ENCODE measurements at places on chromosomes 3 and 15.
A peak's percentile ranks its signal among the peaks of the same experiment; 100 is the strongest.

DNA sequence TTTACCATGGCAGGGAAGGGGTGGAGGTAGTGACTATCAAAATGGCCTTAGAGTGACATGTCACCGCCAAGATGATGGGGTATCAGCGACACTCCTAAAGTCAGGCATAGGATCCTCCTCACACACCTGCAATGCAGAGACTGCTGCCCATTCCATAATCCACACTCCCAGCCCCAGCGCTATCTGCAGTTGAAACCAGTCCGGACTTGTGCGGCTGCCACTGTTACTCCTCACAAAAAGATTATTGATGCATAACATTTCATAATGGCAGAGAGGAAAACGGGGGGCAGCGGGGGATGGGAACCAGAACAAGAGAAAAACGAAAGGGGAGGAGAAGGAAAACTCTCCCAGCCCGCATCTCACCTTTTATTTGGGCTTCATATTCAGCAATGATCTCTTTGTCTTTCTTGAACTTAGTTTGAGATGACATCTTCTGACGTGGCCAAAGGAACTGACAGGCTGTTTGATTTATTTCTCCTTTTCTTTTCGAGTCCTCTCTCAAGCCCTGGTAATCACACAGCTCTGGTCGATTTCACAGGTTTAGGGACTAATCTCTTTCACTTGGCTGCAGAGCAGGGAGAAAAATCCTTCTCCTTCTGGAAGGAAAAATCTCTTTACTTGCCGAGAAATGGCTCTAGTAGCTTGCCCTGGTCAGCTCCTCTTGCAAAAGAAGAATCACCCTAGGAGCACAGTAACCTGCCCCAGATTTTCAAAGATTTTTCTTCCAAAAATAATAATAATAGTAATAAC lies 749 bp downstream of the SRGAP3 start:
- DNase-seq: no peak

- DNase-seq: no peak
Observed at GRCh38 chr3:53707222-53707621, 139.0 kb downstream of the CHDH start.

GRCh38 chr3:14861031-14861430 lies 42.3 kb downstream of the FGD5 start:
- DNase-seq: peak; percentile 20

DNA sequence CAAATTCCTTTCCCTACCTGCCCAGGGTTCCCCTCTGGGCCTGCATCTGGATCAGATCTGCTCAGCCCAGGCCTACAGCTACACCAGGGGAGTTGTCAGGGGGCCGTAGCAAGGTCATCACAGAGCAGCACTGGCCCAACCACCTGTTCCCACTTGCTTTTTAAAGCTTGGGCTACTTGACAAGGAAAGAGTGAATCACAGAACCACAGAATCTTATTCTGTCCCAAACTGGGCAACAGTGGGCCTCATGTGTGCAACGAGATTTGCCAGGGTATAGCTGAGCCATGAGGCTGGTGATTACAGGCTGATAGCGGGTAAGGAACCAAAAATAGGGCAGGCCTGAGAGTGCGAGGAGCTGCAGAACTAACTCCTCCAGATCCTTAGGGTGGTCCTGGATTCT lies 66.7 kb downstream of the MYLK start:
- no peak for DNase-seq

- no peak for DNase-seq
Observed at GRCh38 chr15:39602143-39602542, 21.3 kb downstream of the THBS1 start.

- no peak for DNase-seq
Observed at GRCh38 chr3:128077202-128077624, 25.0 kb downstream of the SEC61A1 start.

GRCh38 chr3:4475804-4476203 lies 8.7 kb upstream of the SUMF1 start:
- DNase-seq: no peak

DNA sequence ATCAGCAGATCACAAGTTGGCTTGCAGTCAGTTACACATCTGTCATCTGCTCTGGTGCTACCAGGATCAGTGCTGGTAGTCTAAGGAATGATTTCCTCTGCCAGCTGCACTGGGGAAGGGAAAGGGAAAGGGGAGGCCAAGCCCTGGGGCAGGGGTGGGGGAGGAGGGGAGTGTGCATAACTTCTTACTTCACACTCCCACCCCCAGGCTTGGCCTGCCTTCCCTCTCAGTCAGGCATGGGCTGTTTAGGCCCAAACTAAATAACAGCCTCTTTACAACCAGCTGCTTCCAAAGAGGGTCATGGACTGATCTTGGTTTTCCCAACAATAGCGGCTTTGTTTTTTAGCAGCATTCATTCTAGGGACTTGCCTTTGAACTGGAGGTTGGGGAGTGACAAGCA lies 86.1 kb upstream of the PSMD6 start:
- DNase-seq: no peak

GRCh38 chr3:50623840-50624474 lies 7.0 kb downstream of the MAPKAPK3 start:
- DNase-seq: no peak

- DNase-seq: no peak
Observed at GRCh38 chr3:173473237-173473636, 75.7 kb downstream of the NLGN1 start.

DNA sequence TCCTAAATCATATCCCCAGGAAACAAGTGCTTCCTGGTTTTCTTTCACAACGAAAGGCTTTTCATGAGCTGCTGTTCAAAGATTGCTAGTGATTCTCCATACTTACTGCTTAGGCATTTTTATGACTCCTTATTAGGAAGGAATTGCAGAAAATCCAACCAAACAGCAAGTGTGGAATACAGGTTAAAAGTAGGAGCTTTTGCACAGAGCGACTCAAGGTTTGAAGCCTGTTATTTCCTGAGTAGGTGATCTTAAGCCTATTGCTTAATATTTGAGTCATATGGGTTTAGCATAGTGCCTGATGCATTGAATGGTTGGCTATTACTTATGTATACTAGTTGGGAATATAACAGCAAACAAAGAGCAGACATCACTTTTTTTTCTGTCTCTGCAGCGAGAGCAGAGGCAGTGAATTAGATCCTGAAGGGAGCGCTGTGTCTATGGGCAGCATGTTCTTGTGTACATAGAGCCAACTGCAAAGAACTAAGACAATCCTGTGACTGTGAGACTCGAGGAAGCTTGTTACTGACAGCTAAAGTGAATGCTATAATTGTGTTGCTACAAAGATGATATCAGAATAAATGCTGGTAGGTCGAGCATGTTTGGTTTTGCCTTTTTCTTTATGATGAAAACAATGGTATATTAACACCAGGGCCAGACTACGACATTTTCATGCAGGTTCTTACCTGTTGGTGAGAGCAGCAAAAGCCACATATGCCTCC lies 6.3 kb downstream of the TM4SF1 start:
- no peak for DNase-seq

GRCh38 chr3:95265129-95265528 lies 1202.3 kb downstream of the NSUN3 start:
- DNase-seq: no peak

- DNase-seq: no peak
Observed at GRCh38 chr15:99845009-99845408, 111.8 kb upstream of the LYSMD4 start.

- no peak for DNase-seq
Observed at GRCh38 chr3:38205472-38205805, 40.1 kb downstream of the OXSR1 start.

DNA sequence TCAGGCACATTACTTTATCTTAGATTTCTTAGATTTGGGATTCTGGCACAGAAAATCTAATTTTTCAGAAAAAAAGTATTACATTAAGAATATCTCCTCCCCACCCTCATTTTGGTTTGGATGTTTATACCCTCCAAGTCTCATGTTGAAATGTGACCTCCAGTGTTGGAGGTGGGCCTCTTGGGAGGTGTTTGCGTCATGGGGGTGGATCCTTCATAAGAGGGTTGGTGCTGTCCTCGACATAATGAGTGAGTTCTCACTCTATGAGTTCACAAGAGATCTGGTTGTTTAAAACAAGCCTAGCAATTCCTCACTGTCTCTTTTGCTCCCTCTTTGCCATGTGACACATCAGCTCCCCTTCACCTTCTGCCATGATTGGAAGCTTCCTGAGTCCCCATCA lies 45.6 kb upstream of the WWTR1 start:
- DNase-seq: no peak

DNA sequence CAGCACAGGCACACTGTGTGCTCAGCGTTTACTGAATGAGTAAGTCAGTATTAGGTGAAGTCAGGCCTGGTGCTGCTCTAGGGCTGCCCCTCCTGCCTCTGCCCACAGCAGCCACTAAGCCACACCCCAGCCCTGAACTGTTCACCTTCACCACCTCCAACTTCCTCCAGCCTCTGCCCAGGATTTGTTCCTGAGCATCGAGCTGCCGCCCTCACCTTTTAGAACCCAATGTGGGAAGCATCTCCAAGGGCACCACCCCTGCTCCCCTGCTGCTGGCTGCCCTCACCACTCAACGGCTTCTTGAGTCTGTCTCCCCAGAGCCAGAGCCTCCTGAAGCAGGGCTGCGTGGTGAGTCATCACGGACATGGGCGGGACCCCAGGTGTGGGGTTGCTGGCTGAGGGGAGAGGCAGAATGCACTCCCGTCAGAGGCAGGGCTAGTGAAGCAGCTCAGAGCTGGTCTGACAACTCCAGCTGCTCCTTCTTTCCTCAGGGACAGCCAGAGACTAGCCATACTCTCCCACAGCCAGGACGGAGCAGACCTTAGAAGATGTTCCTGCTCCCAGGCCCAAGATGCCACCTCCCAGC lies 5.8 kb downstream of the HYAL2 start:
- DNase-seq: no peak

- no peak for DNase-seq
Observed at GRCh38 chr3:112635674-112636073, 5.3 kb downstream of the CCDC80 start.

DNA sequence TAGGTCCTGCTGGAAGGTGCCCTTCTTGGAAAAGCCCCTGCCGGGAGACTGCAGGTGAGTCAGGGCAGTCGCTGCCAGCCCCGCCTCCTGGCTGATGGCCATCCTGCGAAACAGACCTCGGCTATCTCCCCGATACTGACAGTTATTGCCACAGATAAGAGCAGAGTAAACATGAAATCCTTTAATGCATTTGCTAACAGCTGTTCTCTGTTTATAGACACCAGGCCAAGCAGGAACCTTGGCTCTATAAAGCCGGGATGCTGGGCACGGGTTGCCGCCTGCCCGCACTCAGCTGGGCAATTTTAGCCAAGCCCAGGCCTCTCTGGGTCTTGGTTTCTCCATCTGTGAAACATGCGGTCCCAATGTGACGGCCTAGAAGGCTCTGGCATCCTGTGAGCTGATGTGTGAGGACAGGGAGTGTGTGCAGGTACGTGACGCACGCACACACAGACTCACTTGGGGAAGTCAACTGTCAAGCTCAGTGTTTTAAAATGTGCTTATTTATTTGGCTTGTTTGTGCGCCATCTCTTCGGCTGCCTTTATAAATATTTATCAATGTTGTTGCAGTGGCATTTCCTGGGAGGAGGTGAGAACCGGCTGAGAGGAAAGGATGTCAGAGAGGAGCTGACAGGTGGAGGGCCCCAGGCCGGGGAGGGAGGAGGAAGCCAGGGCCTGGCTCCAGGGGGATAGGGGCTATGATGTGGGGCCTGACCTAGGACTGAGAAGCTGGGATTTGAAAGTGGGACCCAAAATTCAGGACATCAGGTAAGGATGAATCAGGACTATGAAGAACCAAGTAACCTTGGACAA lies 50.8 kb upstream of the PRR23E start:
- no peak for DNase-seq

DNA sequence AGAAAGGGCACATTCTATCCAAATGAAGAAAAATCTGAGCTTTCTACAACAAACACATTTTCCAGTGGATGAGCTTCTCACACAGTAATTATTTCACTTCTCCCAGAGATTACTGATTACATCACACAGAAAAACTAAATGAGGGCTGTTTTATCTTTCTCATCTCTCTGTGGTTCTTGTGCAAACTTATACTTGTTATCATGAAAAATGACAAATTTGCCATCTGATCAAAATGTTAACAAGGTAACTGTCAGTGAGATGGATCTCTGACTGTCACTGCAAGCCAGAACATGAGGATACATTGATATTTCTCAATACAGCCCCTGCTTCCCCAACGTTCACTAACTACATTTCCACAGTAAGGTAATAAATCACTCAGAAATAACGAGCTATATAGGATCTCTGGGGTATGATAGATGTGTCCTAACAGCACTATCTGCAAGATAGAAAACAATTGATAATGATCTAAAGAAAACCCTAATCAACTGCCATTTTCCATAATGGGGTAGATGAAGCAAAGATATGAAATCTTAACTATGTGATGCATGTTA lies 829.3 kb upstream of the CFAP20DC start:
- DNase-seq: no peak

- DNase-seq: no peak
Observed at GRCh38 chr15:96334017-96334704, 3.7 kb downstream of the NR2F2 start.

DNA sequence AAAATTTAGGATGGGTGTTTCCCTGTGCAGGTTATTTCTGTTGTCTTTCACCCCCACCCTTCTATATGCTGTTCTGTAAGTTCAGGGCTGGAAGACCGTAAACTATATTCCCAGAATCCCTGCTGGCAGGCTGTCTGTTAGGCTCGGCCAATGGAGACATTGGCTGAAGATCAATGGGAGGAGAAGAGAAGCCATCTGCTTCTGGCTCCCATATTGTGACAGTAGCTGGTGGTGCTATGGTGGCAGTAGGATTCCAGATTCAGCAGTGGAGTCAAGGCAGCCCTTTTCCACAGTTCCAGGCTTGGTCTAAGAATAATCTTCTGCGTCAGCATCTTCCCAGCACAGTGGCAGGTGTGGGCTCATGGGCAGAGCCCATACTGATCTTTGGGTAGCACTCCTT lies 226.6 kb downstream of the ABHD5 start:
- no peak for DNase-seq

GRCh38 chr15:99955532-99955931 lies 222.3 kb upstream of the LYSMD4 start:
- no peak for DNase-seq

DNA sequence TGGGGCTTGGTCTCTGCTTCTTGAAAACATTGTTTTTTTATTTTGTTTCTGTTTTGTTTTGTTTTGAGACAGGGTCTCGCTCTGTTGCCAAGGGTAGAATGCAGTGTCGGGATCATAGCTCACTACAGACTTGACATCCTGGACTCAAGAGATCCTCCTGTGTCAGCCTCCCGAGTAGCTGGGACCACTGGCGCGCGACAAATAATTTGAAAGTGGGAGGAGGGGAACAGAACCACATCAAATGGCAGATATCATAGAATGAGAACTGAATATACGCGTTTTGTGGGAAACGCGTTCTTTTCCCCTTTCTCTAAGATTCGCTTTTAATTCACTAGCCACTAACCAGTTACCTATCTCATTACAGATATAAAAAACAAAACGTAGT lies 641 bp upstream of the VPS13C start:
- no peak for DNase-seq
